ENCODE measurements at places on chromosomes 16 and 17.

- DNase-seq = no peak
Observed at GRCh38 chr17:8674344-8675305, 44.1 kb upstream of the MYH10 start.

- DNase-seq = no peak
Observed at GRCh38 chr16:84339311-84339710, 29.0 kb upstream of the ATP2C2 start.

DNA sequence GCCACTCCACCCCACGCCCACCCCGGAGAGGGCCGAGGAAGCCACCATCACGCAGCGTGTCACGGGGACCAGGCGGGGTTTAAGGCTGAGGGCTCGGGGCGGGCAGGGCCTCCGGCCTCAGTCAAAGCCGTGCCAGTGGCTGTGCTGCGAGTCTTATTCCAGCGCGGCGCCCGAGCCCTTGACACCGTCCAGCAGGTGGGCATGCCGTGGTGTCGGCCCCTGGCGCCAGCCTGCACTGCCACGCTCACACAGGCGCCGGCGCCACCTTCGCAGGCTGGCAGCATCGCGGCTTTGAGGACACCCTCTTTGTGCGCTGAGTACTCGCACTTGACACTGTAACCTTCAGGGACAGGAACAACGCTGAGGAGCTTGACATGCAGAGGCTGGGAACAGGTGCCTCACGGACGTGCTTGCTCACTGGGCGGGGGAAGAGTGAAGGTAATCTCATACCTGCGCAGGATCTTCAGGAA, 34.0 kb upstream of the ZNF629 start:
- no peak for DNase-seq

DNA sequence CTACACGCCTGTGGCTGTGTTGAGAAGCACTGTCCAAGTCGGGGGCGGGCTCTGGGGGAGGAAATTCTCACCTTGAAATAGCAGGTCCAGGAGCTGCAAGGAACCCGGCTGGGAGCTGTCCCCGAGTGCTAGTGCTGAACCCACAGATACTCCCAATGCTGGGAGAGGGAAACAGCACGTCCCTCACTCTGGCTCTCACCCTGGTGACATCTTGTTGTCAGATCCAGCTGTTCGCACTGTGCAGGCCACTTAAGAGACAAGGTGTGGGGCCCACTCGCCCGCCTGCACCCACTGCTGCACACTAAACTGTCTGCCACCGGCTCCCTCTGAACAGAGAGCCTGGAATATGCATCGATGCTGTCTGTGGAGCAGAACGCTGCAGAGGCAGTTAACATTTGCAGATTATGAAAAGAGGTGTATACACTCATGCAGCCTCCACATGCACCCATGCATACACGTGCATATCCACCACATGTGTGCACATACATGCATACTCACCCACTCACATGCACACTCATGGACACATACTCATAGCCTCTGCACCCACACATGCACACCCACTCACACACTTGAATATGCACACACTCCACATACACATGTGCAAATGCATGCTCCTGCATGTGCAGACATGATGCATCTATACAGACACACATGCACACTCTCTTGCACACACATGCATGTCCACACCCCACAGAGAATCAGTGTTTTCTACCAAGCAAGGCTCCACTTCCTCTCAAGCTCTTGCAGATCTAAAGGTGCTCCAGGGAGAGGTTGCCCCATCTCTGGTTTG, 42.0 kb downstream of the MGAT5B start:
- no peak for DNase-seq

GRCh38 chr17:55295411-55296170, 30.8 kb downstream of the HLF start:
- DNase-seq = peak; percentile 47

DNA sequence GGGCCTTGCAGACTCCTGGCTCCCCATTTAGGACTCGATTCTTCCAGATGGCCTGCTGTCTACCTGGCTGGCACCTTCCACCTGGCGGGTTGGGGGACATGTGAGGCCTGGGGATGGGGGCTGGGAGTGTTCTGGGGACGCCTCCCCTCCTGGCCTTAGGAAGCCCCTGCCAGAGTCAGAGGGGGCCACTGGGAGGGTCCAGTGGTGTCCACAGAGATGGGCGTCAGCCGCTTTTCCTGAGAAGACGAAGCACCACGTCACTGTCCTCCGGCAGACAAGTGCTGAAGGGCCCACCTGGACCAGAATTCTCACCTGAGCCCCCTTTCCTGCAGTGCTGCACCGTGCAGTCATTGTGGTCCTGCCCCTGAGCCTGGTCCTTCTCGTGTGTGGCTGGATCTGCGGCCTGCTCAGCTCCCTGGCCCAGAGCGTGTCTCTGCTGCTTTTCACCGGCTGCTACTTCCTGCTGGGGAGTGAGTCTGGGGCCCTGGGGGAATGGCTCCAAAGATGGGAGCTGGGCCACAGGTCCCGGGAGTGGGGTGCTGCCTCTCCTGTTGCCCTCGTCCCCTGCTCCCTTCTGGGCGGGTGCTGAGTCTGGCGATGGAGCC, 2.9 kb downstream of the TMEM235 start:
- no peak for DNase-seq

DNA sequence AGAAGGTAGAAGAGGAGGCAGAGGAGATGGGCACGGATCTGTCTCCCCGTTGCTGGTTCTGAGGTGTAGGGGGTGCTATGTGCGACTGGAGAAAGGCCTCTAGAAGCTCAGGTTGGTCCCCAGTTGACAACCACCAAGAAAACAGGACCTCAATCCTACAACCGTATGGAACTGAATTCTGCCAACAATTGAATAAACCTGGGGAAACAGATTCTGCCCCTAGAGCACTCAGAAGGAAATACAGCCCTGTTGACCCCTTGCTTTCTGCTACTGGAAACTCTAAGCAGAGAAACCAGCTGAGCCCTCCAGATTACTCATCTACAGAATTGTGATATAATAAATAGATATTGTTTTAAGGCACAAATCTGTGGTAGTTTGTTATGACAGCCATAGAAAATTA, 313.0 kb upstream of the GOT2 start:
- DNase-seq = no peak

DNA sequence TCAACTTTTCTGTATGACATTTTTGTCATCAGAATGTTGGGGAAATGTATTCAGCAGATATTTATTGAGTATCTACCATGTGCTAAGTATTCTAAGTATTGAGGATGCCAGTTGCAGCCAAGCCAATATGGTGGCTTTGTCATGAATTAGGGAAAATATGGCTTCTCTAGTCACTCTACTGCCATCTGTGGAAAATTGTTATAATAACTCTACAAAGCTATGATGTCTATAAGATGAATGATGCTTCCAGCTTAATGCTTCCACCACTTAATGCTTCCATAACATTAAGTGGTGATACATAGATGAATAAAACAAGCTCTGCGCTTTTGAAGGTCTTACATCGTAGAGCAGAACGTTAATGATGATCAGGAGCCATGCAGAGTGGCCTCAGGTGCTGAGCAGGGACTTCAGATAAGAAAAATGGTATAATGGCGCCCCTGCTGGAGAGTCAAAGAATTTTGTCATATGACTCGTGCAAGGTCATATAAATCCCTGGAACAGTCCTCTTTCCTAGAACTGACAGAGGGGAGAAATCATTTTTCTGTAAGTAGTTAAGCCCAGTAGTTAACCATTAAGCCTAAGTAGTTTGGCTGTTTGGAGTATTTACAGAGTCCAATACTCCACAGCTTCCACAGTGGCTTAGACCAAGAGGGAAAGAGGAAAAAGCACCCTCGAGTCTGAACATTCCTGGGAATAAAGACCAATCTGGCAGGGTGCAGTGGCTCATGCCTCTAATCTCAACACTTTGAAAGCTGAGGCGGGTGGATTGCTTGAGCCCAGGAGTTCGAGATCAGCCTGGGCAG, 2.7 kb upstream of the TMIGD1 start:
- peak; percentile 39 for DNase-seq

- DNase-seq = no peak
Observed at GRCh38 chr17:75473246-75473645, 16.8 kb downstream of the TMEM94 start.

DNA sequence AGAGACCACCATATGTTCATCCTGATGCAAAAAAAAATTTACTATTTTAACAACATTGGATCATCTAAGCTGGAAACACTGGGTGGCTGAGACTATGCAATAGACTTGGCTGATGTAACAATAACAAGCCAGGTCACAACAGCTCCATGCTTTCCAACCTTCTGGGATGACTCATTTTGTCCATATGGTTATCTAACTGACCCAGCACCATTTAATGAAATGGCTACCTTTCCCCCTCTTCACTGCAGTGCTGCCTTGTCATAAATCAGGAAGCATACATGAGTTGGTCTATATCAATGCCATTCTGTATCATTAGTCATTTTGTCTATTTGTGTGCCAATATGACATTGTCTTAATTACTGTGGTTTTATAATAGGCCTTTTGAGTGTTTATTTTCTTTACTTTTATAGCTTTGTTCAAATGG, 217.6 kb upstream of the KCNJ16 start:
- DNase-seq = no peak

DNA sequence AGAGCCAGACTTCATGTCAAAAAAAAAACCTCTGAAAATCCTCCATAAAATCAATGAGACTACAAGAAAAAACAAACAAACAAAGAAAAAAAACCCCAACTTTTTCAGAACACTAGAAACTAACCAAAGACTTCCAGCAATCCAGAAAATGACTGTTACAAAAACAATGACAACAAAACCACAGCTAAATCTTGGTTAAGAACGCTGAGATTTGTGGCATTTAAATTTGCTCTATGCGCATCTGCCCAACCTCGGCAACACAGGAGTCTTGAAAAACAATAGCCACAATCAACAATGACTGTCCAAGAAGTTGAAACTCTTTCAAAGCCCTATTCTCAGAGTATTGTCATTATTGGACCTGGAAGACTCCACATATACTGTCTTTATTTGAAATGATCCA, 402.4 kb downstream of the ZFHX3 start:
- DNase-seq = no peak

DNA sequence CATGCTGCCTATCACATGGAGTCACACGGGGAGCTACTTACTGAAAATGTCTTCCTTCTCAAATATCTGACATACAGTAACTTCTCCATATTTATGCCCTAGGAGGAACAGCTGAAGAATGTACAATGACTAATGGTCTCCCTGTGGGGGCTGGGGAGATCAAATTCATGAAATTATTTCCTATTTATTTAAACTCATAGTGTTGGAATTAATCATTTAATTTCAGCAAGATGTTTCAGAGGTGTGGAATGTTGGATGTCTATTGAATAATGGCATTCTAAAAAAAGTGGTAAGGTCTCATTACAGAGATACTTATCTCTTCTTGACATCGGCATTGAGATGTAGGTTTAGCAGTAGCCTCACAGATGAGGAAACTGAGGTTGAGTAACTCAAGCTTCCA, 214.3 kb upstream of the CDH11 start:
- no peak for DNase-seq

GRCh38 chr17:18225642-18226283, 328 bp downstream of the LLGL1 start:
- no peak for DNase-seq

DNA sequence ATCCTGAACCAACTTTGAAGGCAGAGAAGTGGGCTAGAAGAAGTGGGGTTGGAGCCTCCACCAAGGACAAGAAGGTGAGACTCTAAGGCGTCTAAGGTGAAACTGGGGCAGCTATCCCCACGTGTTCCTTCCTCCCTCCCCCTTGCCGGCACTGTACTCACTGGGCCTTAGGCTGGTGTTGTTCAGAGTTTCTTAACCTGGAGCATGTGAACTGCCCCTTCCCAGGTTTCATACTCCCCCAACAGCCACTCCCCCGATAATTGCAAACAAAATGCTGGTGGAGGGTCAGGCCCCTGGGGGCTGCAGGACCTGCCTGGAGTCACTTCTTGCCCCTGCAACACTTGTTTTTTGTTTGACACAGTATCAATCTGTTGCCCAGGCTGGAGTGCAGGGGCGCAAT, 7.3 kb upstream of the SOCS3 start:
- DNase-seq = no peak

DNA sequence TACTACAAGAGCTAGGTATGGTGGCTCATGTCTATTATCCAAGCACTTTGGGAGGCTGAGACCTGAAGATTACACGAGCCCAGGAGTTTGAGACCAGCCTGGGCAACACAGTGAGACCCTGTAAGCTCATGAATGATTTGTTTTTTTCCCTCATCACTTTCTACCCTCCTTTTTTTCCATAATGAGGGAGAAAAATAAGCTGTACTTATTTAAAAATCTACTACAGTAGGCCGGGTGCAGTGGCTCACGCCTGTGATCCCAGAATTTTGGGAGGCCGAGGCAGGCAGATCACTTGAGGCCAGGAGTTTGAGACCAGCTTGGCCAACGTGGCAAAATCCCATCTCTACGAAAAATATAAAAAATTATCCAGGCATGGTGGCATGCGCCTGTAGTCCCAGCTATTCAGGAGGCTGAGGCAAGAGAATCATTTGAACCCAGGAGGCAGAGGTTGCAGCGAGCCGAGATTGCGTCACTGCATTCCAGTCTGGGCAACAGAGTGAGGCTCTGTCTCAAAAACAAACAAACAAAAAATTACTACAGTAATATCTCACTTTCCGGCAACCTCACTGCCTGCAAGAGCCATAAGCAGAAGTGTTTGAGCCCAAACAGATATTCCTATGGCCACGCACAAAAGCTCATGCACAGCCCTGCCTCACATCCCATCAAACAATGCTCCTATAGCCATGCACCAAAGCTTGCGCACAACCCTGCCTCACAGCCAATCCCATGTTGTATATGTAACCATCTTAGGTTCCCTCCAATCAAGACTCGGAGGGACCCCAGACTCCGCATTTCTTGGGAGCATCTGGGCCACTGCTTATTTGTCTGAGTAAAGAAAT, 37.4 kb downstream of the TK2 start:
- no peak for DNase-seq

GRCh38 chr16:31507617-31507928, 618 bp downstream of the RUSF1 start:
- DNase-seq = no peak

DNA sequence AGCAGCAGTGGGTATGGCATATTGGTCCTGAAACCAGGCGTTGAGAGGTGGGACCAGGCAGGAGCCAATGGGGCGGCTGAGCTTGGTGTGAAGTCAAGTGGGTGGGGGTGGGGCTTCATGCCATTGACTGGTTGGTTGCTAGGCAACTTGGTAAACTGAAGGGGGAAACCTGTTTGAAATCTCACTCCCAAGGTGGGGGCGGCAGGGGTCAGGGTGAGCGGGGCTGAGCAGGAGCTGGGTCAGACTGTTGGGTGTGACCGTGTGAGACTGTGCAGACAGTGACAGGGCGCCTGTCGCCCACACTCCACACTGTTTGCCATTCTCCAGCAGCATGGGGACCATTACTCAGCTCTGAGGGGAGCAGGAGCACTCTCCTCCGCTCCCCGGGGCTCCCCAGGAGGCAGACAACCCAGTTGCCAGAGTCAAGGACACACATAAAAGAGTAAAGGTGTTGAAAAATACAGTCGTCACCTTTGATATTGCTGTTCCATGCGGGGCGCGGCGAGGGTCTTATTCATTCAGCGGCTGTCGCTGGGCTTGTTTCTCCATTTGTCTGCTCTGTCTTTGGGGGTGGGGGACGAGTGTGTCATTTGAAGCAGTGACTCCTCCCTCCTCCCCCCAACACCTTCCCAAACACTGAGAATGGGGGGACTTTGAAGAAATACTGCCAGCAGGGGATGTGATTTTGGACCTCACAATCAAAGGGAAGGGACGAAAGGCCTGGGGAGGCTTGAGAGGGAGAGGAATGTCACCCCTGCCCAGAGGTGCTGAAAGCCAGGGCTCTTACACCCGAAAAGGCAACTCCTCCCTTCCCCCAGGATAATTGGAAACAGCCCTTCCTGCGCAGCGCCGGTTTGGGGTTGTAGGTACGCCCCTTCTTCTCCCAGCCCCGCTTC, 1.2 kb upstream of the EFNB3 start:
- peak; percentile 72 for DNase-seq

GRCh38 chr16:69327585-69328310, 2.6 kb downstream of the PDF start:
- DNase-seq = no peak

Measured in NCI-H2227 treated with DMSO at 0.1 percent for 48 hours (cell line).